ENCODE measurements at places on chromosomes 6 and 20.

DNA sequence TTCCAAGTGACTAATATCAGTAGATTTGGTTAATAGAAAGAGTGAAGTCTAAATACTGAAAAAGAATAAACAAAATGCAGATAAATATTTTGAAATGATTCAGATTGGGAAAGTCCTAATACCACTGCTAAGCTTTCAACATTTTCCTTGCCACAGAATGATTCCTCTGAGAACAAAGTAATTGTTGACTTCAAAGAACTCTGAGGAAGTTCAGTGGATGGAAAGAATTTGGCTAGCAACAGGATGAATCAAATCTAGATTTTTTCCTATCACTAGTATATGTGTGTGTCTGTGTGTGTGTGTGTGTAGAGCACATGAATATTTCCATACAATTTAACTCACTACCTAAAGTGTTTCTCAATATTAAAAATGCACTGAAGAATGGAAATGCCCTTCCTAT lies 107.9 kb upstream of the PREP start:
- no peak for DNase-seq

GRCh38 chr6:91879386-91879995 lies 1292.6 kb upstream of the MAP3K7 start:
- no peak for DNase-seq

DNA sequence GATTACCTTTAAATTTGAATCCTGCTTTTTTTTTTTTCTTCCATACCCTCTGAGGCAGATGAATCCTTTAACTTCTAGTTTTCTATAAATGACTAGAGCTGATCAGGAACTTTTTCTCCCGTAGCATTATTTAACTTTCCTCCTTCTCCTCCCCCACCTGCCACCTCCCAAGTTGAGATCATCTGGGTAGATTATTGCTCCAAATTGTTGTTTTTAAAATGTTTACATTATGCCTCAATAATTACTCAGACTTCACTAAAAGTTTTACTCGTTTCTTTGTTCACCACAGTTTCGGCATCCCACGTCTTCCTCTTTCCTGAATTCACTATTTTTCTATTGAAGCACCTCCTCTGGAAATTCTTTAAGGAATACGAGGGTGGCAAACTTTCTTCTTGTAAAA lies 16.6 kb upstream of the SCUBE3 start:
- DNase-seq = no peak

- no peak for DNase-seq
Measured at GRCh38 chr6:131383421-131384411, 189.3 kb upstream of the ARG1 start.

DNA sequence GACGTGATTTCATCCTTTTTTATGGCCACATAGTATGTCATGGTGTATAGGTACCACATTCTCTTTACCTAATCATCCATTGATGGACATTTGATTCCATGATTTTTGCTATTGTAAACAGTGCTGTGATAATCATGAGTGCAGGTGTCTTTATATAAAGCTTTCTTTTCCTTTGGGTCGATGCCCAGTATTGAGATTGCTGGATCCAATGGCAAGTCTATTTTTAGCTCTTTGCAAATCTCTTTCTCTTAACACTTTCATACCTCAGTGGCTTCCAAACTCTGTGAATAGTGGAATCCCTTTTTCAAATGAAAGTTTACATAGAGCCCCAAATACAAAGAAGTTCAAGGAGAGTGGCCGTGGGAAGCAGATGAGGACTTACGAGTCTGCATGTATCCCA lies 105.8 kb upstream of the SPTLC3 start:
- no peak for DNase-seq

DNA sequence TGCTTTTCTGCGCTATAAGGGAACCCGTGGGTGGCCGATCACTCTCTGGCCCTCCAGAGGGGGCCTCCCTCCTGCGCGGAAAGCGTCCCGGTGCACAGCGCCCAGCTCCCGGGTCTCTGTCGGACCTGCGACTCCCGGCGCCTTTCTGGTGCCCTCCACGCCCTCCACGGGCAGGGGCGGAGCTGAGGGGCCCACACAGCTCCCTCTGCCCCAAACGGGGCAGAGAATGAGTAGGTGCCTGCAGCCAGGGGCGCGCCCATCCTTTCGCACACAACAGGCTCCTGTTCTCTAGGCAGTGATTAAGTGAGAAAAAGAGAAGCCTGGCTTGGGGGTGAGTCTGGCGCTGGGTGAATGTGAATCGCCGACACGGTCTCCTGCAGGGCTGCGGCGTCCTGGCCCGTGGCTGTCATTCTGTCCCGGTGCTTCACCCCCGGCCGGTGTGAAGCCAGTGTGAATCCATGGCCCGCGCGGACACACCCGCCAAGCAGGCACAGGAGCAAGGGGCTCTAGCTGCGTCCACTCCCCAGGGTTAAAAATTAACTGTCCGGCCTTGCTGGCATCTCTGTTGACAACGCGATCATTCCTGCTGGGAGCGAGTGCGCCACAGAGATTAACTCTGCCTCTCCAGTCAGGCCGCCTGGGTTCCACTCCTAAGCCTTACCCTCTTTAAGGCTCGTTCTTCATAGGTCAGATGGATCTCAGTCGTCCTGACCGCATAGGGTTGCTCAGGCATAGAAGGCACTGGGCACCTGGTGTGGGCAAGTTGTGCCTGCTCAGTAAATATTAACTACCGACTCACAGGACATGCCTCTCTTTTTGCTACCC lies 88.8 kb downstream of the PCSK2 start:
- DNase-seq = no peak

- no peak for DNase-seq
Measured at GRCh38 chr6:6283746-6284145, 36.7 kb downstream of the F13A1 start.

DNA sequence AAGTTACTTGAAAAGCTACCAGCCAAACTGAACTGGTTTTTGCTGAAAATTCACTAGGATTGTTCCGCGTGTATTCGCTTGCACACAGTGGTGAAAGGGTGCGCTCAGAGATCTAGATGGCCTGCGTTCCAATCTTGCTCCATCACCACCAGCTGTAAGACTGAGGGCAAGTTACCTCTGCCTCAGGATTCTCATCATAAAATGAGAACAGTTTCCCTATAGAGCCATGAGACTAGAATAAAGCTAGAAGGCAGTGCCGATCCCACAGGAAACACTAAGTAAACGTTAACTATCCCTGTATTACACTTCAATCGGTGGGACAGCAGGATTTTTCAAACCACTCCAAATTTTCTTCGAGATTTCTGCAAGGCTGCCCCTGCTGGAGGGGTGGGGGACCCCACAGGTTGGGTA lies 838 bp downstream of the AHCY start:
- no peak for DNase-seq

- DNase-seq = no peak
Measured at GRCh38 chr6:17983730-17984129, 3.7 kb downstream of the KIF13A start.

DNA sequence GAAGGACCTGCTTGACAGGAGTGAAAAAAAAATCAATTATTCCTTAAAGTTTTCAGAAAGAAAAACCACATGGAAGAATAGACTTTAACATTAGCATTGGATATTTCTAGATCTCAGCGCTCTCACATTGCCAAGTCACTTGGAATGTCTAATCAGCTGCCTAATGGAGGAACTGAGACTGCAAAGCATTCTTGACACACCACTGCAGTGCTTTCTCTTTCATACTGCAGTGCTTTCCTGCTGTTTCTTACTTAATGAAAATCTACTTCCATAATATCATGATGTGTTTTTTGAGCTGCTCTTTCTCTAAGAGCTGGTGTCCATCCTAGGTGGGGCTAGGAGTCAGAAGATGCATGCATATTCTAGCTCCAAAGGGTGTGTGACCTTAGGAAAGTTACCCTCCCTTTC lies 20.4 kb upstream of the MCM3 start:
- DNase-seq = no peak

DNA sequence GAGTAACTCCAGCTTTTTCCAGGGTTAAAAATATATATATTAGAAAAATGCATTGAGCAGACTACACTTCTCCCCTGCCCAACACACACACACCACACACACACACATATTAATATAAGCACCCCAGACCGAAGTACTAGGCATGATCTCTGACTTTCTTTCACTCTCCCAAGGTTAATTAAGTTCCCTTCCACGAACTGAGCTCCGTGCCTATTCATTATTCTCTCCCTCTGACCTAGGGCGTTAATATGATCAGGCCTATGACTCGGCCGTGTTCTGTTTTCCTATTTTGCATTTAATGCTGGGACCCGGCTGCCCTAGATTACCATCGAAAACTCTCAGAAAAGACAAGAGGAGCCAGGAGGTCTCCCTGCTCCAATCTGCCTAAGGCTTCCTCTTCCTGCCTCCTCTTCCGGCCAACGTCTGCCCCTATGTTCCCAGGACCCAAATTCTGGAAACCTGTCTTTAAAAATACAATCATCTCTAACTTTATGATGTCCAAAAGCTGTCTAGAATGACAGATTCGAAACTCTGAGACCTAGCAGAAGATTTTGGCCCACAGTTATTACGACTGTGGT lies 6.1 kb upstream of the POU3F2 start:
- no peak for DNase-seq

- peak; percentile 30 for DNase-seq
Measured at GRCh38 chr6:107114926-107115694, at the start of gene BEND3. BEND3 (minus strand) TSS chr6:107115515; CDS start chr6:107099285, 16,230 bp downstream.

DNA sequence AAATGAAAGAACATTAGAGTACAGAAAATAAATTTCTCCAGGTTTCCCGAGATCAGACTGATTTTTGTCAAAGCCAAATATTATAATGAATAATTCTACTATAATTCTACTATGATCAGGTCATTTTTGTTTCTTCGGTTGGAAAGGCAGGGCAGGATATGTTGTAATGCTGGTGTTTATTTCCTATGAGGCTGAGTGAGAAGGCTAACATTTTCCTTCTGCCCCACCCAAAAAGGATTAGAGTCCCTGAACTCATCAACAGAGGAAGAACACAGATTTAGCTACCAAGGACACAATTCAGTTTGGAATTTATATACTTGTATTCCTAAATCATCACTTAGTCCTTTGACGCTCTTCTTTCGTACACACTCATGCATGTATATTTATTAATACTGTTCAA lies 318.9 kb downstream of the SYNE1 start:
- no peak for DNase-seq

- no peak for DNase-seq
Measured at GRCh38 chr6:73943411-73943810, 247.4 kb downstream of the CD109 start.

- DNase-seq = no peak
Measured at GRCh38 chr6:4817551-4817950, 41.3 kb downstream of the CDYL start.

DNA sequence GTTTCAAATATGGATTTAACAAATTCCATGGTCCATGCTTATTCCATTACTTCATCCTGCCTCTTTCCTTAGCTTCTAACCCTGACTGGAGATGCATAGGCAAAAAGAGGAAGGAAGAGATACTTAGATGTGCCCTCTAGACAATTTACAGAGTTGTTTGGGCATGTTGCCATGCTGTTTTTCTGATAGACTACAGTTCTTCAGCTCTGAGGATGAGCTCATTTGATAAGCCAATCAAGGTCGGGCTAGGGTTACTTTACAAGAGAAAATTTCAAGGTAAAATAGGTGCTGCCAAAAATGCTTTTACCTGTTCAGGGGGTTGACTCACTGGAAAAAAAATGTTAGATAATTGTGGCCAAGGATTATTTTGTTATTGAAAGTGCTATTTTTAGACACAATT lies 5.9 kb downstream of the HCRTR2 start:
- no peak for DNase-seq

DNA sequence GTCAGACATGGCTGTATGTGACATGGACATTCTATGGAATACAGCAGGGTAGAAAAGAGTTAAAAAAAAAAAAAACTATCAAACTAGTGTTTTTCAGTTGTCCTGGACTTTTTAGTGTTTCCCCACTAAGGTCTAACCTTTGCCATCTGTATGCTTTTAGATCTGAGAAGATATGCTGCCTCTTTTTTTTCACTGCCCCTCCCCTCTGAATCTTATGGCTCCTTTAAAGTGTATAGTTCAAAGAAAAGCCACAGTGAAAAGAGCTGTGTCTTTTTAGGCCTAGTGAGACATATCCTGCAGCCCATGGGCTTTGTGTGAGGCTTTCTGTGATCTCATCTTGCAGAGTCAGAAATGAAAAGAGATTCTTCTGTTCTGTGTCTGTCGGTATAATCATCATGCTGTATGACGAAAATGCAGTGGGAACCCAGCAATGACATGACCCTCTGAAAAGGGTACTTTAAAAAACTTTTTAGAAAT lies 29.3 kb downstream of the ADGRG6 start:
- no peak for DNase-seq

Data from activated T-cell treated with anti-CD3 and anti-CD28 coated beads for 48 hours (primary cell).